ENCODE measurements at places on chromosomes 2 and 18.

- no peaks in the 10 kb centered on the region for H3K36me3 ChIP-seq
- no peak for DNase-seq
- no peak overlapping the region for H3K27ac ChIP-seq
- H3K4me3 ChIP-seq = no peak overlapping the region
- H3K4me1 ChIP-seq = no peaks in the 10 kb centered on the region
- H3K27me3 ChIP-seq = no peaks in the 10 kb centered on the region
Observed at GRCh38 chr2:90207454-90208058, 1516.1 kb downstream of the RPIA start.

GRCh38 chr2:178859730-178860129 is 52.5 kb upstream of the TTN start:
- peaks cover 46% of the 10 kb centered on the region for H3K4me1 ChIP-seq
- no peaks in the 10 kb centered on the region for H3K27me3 ChIP-seq
- H3K27ac ChIP-seq = peak overlapping the region; percentile 90
- no peak for DNase-seq
- no peak overlapping the region for H3K4me3 ChIP-seq

- no peak overlapping the region for H3K27ac ChIP-seq
- no peaks in the 10 kb centered on the region for H3K4me1 ChIP-seq
- H3K4me3 ChIP-seq = no peak overlapping the region
- peaks cover 4% of the 10 kb centered on the region for H3K27me3 ChIP-seq
Observed at GRCh38 chr18:63514888-63515678, 27.1 kb upstream of the SERPINB12 start.

GRCh38 chr2:19667085-19667484 is 234.7 kb downstream of the TTC32 start:
- H3K27ac ChIP-seq = no peak overlapping the region
- H3K27me3 ChIP-seq = no peaks in the 10 kb centered on the region
- H3K4me1 ChIP-seq = no peaks in the 10 kb centered on the region
- DNase-seq = no peak

DNA sequence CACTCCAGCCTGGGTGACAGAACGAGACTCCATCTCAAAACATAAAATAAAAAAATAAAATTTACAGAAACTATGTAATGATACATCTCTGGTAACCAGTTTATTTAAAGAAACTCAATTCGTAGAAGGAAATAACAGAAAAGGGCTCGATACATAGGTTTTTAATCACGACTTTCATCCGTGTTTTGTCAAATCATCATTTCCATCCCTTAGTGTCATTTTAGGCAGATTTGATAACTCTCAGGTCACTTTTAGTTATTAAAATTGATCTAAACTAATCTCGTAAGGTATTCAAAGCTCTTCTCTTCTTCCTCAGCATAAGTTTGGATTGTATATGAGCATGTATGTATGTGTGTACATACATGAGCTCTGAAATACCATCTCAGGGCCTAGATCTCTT is 59.3 kb upstream of the SPTBN1 start:
- H3K4me3 ChIP-seq = no peak overlapping the region
- no peak for DNase-seq
- peaks cover under 1% of the 10 kb centered on the region for H3K4me1 ChIP-seq
- no peak overlapping the region for H3K27ac ChIP-seq

DNA sequence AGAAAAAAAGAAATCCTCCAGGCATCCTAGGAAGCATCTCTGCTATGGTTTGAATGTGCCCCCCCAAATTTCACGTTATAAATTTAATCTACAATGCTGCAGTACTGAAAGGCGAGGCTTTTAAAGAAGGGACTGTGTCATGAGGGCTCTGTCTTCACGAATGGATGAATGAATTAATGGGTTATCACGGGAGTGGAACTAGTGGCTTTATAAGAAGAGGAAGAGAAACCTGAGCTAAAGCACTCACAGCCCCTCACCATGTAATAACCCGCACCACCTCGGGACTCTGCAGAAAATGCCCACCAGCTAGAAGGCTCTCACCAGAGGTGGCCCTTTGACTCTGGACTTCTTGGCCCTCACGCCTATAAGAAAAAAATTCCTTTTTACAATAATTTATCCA is 27.6 kb downstream of the RNU4ATAC start:
- no peak overlapping the region for H3K4me3 ChIP-seq
- no peaks in the 10 kb centered on the region for H3K36me3 ChIP-seq
- H3K4me1 ChIP-seq = no peaks in the 10 kb centered on the region

GRCh38 chr2:54267577-54267976 is 11.5 kb upstream of the TSPYL6 start:
- no peak for DNase-seq
- no peaks in the 10 kb centered on the region for H3K4me1 ChIP-seq
- no peaks in the 10 kb centered on the region for H3K27me3 ChIP-seq
- no peak overlapping the region for H3K4me3 ChIP-seq
- no peak overlapping the region for H3K27ac ChIP-seq

GRCh38 chr2:30040147-30040546 is 106.7 kb upstream of the YPEL5 start:
- H3K27me3 ChIP-seq = no peaks in the 10 kb centered on the region
- no peak overlapping the region for H3K4me3 ChIP-seq

DNA sequence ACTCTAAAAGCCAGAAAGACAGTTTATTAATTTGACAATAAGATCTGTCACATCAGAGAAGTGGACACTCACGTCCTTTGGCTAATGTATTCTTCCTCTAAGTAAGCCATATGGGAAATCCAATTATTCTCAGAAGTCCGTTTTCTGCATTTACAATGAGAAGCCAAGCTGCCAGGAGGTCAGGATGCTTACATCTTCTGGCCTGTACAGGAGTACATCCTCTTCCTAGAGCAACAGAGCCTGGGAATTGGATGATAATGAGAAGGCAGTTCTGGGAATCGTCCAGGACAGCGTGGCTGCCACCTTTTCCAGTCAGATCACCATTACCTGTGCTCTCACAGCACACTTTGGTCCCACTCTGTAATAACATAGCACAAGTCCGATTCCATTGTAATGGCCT is 5.2 kb downstream of the RAPGEF4 start:
- no peaks in the 10 kb centered on the region for H3K4me1 ChIP-seq
- no peak for DNase-seq
- H3K27ac ChIP-seq = no peak overlapping the region
- H3K36me3 ChIP-seq = no peaks in the 10 kb centered on the region

- no peaks in the 10 kb centered on the region for H3K4me1 ChIP-seq
- no peak overlapping the region for H3K4me3 ChIP-seq
- H3K36me3 ChIP-seq = peaks cover 18% of the 10 kb centered on the region
- no peak for DNase-seq
- no peak overlapping the region for H3K27ac ChIP-seq
Observed at GRCh38 chr2:240602266-240603050, 15.9 kb downstream of the CAPN10 start.

DNA sequence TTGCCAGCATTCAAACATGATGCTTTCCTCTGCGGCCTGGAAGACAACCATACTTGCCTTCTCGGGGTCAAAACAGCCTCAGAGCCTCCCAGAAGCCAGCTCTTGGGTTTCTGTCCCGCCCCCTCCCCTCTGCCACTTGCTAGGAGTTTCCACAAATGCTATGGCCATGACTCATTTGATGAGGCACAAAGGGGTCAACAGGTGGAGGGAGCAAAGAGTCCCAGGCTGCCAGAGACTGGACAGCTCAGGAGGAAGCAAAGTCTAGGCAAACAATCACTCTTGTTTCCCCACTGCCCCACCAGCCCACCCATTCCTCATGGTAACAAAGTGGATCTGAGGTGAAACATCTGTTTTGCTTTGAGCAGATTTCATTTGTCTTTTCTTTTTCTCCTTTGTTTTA is 551.1 kb downstream of the TNS1 start:
- no peaks in the 10 kb centered on the region for H3K27me3 ChIP-seq
- DNase-seq = no peak
- H3K4me1 ChIP-seq = peaks cover 4% of the 10 kb centered on the region
- H3K36me3 ChIP-seq = no peaks in the 10 kb centered on the region
- no peak overlapping the region for H3K4me3 ChIP-seq

DNA sequence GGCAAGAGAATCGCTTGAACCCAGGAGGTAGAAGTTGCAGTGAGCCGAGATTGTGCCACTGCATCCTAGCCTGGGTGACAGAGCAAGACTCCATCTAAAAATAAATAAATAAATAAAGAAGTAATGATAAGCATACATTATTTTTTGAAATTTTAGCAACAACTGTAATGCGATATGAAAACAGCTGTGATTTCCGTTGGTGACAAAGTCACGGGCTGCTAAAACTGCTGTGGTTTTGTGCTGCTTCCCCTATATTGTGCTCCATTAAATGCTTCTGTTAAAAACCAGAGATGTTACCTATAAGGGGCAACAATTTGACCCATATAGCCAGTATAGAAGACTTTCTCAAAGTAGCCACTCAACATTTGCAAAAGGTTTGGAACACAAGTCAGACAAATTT is 8.3 kb downstream of the TRIM54 start:
- no peaks in the 10 kb centered on the region for H3K27me3 ChIP-seq
- H3K36me3 ChIP-seq = no peaks in the 10 kb centered on the region
- no peak overlapping the region for H3K27ac ChIP-seq
- H3K4me1 ChIP-seq = no peaks in the 10 kb centered on the region
- no peak overlapping the region for H3K4me3 ChIP-seq
- DNase-seq = no peak

DNA sequence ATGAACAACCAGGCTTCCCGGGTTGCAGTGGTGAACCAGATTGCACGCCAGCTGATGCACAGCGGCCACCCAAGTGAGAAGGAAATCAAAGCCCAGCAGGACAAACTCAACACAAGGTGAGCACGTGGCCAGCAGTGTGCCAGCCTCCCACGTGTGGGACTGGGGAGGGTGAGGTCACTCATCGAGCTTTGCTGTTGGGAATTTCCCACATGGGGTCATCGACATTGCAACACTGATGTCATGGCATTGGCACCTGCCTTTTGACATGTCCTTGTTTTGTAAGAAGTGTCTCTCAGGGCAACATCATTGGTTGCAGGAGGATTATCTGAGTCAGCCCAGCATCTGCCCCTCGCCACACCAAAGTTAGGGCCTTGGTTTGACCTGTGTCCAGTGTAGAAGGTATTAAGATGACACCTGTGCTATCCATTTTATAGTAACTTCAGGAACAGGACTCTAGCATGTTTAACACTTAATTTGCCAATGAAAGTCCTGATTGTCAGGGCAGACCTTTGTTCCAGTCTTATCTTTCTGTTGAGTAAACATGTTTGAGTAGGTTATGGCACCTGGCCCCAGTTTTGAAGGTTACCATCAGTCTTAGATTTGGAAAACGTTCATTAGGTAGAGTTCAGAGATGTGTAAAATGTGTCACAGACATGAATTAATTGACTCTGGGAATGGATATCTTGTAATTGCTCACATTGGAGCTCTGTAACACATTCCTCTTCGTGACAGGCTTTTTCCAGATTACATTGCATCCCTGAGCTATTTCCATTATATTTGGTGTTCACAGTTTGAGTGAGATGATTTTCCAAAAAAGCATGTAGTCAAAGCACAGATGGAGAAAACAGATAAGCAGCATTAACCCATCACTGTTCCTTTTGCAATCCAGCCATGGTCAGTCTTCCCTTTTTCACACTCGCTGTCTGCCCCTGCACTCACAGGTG is 93.3 kb upstream of the EML6 start:
- H3K36me3 ChIP-seq = peaks cover 80% of the 10 kb centered on the region
- H3K27me3 ChIP-seq = no peaks in the 10 kb centered on the region
- no peaks in the 10 kb centered on the region for H3K4me1 ChIP-seq

DNA sequence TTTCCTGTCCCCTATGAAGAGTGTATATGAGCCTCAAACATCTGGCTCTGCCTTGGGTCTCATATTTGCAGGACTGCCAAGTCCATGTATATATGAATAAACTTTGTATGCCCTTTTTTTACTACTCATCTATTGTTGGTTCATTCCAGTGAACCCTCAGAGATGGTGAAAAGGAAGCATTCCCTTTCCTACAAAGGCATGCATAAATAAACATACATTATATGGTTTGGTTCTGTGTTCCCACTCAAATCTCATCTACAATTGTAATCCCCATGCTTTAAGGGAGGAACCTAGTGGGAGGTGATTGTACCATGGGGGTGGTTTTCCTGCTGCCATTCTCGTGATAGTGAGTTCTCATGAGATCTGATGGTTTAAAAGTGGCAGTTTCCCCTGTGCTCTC is 534.2 kb downstream of the SPAG16 start:
- H3K27me3 ChIP-seq = no peaks in the 10 kb centered on the region
- no peak for DNase-seq
- H3K4me3 ChIP-seq = no peak overlapping the region

- H3K27ac ChIP-seq = no peak overlapping the region
- H3K4me3 ChIP-seq = no peak overlapping the region
- H3K4me1 ChIP-seq = no peaks in the 10 kb centered on the region
- DNase-seq = no peak
- H3K27me3 ChIP-seq = no peaks in the 10 kb centered on the region
Observed at GRCh38 chr18:69330385-69331005, 70.2 kb upstream of the DOK6 start.

- H3K27ac ChIP-seq = no peak overlapping the region
- DNase-seq = no peak
- H3K4me1 ChIP-seq = no peaks in the 10 kb centered on the region
- H3K27me3 ChIP-seq = no peaks in the 10 kb centered on the region
- H3K4me3 ChIP-seq = no peak overlapping the region
Observed at GRCh38 chr2:143138292-143138691, 9.1 kb downstream of the ARHGAP15 start.

DNA sequence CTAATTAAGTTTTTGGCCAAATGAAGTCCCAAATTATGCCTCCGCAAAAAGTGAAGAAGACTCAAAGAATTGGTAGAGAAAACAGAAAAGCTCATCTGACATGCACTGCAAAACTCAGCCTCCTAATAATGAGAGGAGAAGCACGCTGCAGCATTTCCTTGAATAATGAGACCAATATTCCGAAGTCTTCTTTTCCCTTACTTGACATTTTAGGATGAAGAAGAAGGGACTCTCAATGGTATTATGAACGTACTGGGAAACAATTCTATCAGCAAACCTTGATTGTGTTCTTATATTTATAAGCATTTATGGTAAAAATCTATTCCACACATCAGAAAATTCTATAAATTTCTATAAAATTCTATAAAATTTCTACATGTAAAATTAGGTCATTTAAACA is 733.9 kb upstream of the ACVR2A start:
- H3K27me3 ChIP-seq = no peaks in the 10 kb centered on the region
- H3K4me3 ChIP-seq = no peak overlapping the region
- no peak overlapping the region for H3K27ac ChIP-seq

- peak overlapping the region; percentile 0 for H3K4me3 ChIP-seq
- no peaks in the 10 kb centered on the region for H3K4me1 ChIP-seq
- no peaks in the 10 kb centered on the region for H3K36me3 ChIP-seq
- H3K27ac ChIP-seq = peak overlapping the region; percentile 9
- H3K27me3 ChIP-seq = no peaks in the 10 kb centered on the region
Observed at GRCh38 chr2:40363631-40364030, 88.3 kb downstream of the SLC8A1 start.

Data from right atrium auricular region (tissue), 2 donors.